Nucleus accumbens (tissue), 56 donors: ENCODE measurements at places on chromosomes 12 and 14.

DNA sequence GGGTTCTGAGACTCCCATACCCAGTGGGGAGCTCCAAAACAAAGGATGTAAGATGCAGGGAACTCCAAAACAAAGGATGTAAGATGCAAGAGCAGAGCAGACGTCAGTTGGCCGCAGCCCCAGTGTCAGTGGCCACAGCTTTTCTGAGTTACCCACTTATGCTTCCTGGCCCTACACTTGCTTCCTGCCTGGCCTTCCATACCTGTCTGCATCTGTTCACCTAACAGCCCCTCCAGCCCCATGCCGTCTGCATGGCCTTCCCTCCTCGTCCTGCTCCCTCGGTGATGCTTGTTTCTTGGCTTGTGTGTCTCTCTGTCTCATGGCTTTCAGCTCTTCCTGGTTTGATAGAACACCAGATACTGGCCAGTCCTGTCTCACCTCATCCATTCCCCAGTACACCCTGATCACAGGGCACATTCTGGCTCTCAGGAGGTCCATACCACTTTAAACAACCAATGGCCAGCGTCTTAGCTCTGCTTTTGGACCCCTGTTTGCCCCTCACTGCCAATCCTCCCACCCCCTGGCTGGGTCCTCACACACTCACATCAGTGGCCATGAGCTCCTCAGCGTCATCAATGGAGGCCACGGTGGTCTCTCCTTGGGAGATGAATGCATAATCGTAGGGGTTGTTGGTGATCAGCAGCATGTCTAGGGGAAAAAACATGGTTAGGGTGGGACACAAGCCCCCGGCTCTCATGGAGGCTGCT lies 5.3 kb downstream of the MYH7 start:
- no peak for DNase-seq

GRCh38 chr14:64952598-64953309 lies 10.2 kb upstream of the GPX2 start:
- no peak for DNase-seq

DNA sequence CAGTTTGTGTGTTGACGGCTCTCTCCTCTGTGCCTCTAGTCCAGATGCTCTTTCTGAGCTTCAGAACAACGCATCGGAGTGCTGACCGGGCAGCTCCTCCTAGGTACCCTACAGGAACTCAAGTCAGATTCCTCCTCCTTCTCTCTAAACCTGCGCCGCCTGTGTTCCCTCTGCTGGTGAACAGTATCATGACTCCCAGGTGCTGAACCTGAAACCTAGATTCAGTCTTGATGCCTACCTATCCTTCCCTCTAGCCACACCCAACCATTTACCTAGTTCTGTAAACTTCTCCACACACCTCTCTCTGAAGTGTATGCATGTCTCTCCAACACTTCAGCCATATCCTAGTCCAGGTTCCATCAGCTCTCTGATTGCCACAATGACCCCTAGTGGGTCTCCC lies 112.7 kb downstream of the EFCAB11 start:
- DNase-seq, result no peak

DNA sequence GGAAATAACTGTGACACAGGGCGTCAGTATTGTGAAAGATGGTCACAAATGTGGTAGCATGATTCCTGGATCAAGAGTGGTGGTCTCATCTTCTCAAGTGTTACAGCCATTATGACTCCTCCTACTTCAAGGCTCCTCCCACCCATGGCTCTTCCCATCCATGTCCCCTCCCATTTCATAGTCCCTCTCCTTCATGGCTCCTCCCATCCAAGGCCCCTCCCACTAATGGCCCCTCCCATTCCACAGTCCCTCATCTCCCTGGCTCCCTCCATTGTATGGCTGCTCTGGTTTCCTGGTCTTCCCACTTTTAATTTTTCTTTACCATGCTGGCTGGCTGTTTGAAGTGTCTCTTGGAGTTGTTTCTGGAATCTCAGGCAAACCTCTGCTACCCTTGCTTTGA lies 1375.2 kb upstream of the TMEM132C start:
- DNase-seq, result no peak

GRCh38 chr12:66160704-66161103 lies 9.1 kb downstream of the TMBIM4 start:
- DNase-seq, result no peak
